ENCODE measurements at places on chromosomes 6 and 20. TPM values are rescaled to one million over a fixed set of nuclear protein-coding genes. Genes with fewer than 3 reads are reported as not detected.

Gene POU5F1
- not detected for total RNA-seq

Gene TUBB2B
- 2.2 TPM for total RNA-seq

Gene OR2B6
- not detected for total RNA-seq

Gene TULP4
- 199 TPM for total RNA-seq

Gene PLG
- not detected for total RNA-seq

DNA sequence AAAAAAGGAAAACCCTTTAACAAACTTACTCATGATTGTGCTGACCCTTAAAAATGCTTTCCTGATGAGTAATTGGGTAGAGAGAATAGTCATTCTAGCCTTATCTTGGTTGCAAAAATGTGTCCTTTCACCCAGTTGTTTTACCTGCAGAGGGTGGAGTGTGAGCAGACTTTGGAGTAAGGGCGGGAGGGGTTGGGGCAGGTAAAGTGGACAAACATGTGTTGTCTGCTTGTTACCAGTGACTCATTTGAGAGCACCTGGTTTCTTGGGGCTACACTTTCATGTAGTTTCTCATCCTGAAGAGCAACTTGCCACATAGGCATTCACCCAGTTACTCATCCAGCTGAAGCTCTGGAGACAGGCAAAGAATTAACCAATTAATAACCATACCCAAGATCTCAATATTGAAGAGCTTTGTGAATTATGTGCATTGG, 121.1 kb downstream of the TNFRSF21 start:
- no peak for DNase-seq

- no peak for DNase-seq
Measured at GRCh38 chr20:1241456-1241855, 15.6 kb downstream of the RAD21L1 start.

DNA sequence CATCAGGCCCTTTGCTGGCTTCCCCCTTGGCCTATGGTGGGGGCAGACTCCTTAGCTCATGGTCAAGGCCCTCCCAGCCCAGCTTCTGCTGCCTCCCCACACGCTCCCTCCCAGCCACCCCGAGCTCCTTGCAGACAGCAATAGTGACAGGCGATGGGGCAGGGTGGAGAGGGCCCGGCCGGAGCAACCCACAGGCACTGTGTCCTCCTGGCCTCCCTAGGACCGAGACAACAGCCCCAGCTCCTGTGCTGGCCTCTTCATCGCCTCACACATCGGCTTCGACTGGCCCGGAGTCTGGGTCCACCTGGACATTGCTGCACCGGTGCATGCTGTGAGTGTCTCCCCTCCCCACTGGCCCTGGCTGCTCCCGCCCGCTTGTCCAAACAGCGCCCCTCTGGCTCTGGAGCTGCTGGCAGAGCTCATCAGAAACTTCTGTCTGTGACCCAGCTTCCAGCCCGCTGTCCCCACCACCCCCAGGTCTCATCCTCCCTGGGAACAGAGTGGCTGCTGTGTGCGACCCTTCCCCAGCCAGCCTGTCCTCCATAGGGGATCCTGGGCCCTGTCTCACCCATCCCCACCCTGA, 21.8 kb downstream of the NPEPL1 start:
- peak; percentile 50 for DNase-seq

DNA sequence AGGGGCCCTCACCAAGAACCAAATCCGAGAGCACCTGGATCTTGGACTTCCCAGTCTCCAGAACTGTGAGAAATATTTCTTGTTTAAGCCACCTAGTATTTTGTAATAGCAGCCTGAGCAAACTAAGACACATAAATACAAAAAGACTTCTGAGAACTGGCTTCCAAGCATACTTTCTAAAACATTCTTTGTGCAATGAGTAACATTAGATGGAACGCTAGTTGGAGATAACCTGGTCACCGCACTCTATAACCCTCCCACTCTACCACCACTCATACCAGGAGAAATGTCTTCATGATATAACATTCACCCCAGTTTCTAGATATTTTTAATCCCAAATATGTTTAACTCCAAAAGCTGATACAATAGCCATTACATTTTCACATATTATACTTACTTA, 169.5 kb upstream of the THEMIS start:
- no peak for DNase-seq

- DNase-seq: no peak
Measured at GRCh38 chr6:91613481-91613880, 1026.6 kb upstream of the MAP3K7 start.

DNA sequence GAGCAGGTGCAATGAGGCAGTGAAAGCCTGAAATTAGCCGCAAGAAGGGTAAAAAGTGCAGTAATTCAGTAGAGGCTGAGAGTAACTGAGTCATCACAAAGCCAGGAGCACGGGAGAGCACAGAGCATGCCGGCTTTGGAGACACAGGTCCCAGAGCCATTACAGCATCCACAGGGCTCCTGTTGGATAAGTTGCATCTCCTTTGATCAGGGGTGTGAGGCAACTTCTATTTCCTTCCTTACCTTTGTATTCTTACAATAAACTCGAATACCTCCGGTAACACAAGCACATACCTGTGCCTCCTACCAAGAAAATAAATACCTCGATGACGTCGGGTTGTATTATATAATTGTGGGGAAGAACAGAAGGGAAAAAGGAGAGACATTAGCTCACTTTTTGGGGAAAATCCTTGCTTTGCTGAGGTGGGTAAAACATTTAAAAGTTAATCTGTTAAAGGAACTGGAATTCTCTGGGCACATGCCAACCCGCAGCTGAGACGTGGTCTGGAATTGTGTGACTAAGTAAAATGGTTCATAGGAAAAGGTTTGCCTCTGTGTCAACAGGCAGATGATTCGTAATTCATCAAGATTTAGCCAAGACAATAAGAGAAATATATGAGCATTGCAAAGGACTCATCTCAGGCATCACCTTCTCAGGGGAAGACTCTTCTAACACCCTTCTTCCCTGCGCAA, 360.7 kb upstream of the ZFP64 start:
- DNase-seq: no peak

Data from right atrium auricular region (tissue), 2 donors.